ENCODE measurements at places on chromosomes 11 and 22. TPM values are rescaled to one million over a fixed set of nuclear protein-coding genes. Genes with fewer than 3 reads are reported as not detected.

DNA sequence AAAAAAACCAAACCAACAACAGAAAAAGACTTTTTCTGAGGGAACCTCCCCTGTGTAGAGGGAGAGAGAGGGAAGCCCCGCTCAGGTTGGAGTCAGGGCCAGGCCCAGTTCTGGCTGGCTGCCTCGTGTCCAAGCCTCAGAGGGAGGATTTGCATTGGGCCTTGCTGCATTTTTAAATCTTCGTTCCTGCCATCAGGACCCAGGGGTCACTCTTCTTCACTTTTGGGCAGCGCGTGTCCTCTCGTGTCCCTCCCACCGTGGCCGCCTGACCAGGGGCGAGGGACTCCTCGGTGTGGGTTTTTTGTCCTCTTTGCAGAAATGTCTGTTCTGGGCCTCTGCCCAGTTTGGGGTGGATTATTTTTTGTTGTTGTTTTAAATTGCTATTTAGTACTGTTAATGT lies 57.9 kb downstream of the LRRC74B start:
- no peak for DNase-seq

TSPAN18 gene
- total RNA-seq, result 36.9 TPM

DNA sequence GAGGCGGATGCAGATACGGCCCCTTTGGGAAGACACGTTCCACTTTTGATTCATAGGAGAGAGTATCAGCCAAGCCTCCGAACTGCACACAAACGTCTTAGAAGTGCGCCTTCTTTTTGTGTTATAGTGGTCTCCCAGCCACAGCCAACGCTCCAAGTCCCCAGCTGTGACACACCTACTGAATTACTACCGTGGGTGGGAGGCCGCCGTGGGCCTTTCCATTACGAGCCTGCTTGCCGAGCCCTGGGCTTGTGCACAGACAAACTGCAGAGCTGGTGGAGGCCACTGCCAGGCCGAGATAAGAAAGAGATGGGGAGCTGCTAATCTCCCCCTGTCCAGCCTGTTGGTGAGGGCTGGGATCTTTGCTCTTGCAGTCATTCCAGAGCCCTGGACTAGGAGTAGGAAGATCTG lies 761 bp downstream of the HMBS start:
- DNase-seq, result no peak

NPTXR gene
- total RNA-seq, result 1.3 TPM

GRCh38 chr11:123083623-123084029 lies 21.7 kb upstream of the HSPA8 start:
- DNase-seq, result no peak

CCDC15 gene
- 0.64 TPM for total RNA-seq

GRCh38 chr11:126518071-126518971 lies 162.8 kb downstream of the ST3GAL4 start:
- DNase-seq, result no peak

DNA sequence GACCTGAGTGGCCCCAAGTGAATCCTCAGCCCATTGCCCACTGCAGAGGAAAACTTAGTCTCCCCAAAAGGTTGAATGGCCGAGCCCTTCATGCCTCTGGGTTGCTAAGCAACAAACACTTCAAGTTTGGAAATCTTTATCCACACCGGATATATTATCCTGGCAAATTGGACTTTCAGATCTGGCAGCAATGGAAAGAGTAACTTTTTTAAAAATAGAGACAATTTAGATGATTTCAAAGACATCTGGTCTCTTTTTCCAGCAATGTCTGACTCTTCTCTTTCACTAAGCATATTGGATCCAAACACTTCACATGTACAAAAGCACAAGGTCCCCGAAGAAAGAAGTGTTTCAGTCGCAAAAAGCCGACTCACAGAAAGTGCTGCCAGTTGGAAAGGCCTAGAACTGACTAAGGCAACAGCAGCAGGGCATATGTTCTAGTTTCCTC lies 505.3 kb downstream of the SOX6 start:
- no peak for DNase-seq

THAP7 gene
- total RNA-seq, result 41.7 TPM

LRRC56 gene
- 5.8 TPM for total RNA-seq

UPB1 gene
- total RNA-seq, result 3.8 TPM

RASD2 gene
- total RNA-seq, result 1.0 TPM

- DNase-seq, result no peak
Observed at GRCh38 chr11:6129635-6130034, 22.2 kb downstream of the OR56B4 start.

- no peak for DNase-seq
Observed at GRCh38 chr11:15640318-15640717, 525.6 kb downstream of the INSC start.

- no peak for DNase-seq
Observed at GRCh38 chr11:102468616-102469195, 16.1 kb upstream of the TMEM123 start.

DNA sequence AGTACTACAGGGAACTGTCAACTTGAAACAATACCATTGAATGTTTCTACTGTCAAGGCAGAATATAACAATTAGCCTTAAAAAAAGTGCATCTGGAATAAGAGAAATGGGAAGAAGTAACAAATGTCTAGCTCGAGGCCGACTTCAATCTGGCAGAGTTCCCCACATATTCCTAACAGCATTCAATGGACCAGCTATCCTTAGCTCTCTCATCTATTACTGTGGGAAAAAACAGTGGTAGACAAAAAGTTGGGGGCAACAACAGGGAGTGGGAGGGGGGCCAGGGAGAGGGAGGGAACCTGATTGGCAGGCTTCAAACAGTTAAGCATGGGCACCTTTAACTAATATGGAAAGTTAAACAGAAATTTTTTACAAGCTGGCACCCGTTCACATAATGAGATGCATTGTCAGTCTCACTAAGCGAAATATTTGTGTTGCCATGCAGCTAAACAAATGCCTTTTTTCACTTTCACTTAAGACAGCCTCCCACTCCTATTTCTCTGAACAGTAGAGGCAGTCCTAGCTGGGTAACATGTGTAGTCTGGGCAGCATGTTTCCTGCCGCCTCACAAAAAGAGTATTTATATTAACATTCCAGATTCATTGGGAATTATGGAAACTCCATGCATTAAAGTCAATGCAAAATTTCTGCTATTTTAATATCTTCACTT lies 62.2 kb upstream of the SOX6 start:
- no peak for DNase-seq

EIF4G2 gene
- 839 TPM for total RNA-seq

DNA sequence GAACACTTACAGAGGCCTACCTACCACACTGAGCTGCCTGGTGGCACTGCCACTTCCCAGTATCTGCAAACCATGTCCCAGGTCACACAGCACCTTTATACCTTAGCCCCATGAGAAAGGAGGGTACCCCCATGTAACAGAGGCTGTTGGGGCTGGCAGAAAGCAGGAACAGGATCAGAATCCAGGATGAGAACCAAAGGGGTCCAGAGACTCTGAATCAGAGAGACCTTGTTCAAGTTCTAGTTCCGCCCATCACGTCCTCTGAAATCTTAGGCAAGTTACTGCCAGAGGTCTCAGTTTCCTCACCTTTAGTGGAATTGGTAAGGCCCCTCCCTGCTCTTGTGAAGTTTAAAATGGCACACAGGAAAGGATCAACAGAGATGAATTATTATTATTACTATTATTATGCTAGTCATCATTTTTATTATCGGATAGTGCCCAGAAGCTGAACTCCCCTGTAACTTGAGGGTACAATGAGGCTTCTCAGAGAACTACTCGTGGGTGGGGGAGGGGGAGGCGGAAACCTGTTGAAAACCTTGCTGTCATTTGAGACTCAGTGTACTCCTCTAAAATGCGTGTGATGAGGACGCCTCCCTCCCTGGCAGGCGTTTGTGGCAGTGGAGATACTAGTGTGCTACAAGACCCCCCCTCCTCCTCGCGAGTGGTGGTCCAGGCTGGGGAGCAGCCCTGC lies 9.3 kb downstream of the SELENOM start:
- no peak for DNase-seq

OR56A1 gene
- not detected for total RNA-seq
